ENCODE measurements at places on chromosomes 7 and 10.

DNA sequence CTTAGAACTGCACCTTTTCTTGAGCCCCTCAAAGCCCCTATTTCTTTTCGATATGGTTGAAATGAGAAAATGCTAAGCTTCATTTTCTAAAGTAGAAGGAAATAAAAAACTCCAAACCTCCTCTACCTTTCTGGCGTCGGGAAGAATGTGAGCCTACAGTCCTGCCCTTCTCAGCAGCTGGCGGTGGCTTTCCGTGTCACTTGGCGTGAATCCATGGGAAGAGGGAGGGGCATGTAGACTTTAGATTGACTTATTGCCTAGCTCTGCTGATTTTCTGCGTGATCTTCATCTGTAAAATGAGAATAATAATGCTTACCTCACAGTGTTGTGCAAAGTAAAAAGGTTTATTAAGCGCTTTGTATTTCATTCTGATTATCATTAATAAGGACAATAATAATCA lies 35.0 kb downstream of the PRR15 start:
- peak; percentile 76 for DNase-seq

GRCh38 chr7:25066253-25066652 lies 58.8 kb downstream of the CYCS start:
- no peak for DNase-seq

- no peak for DNase-seq
These were observed 66.4 kb upstream of the JAZF1 start for GRCh38 chr7:28246921-28247461.

DNA sequence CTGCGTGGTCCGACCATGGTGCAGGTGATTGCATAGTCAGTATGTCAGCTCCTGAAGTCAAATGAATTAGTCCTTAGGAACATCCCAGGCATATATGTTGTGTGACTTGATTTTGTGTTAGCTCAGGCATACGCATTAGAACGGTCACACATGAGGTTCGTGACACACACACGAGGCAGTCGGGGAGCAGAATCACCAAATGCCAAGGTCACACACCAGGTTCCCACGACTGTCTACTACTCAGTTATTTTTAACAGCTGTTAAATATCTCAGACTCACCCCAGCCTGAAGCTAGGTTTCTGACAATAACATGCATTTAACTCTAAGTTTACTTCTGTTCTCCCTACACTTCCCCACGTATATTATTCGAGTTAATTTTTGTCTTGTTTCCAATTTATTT lies 54.8 kb downstream of the DYNC2I1 start:
- DNase-seq, result no peak

GRCh38 chr7:20226860-20227259 lies 9.7 kb upstream of the MACC1 start:
- DNase-seq, result no peak

- no peak for DNase-seq
These were observed 262.8 kb upstream of the GRB10 start for GRCh38 chr7:51045319-51046102.

GRCh38 chr7:82685214-82685613 lies 241.6 kb upstream of the CACNA2D1 start:
- DNase-seq, result no peak

- DNase-seq, result no peak
These were observed 73.3 kb upstream of the RHEB start for GRCh38 chr7:151592868-151593486.

GRCh38 chr10:89263531-89263930 lies 12.0 kb upstream of the LIPA start:
- DNase-seq, result no peak

DNA sequence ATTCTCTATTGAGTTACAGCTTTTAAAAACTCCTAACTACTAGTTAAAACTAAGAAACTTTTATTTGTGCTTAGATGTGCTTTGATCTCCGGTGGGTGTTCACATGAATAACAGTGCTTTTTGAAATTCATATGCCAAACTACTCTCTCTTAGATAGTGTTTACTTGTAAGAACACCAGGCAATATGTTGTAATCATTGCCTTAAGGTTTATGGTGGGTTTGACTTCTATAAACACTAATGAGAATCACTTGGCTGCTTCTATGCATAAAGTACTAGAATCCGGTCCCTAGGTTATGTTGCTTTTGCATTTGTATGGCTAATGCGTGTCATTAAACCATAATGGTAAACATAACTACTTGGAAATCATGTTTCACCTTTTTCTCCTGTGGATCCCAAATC lies 203.9 kb upstream of the VSTM2A start:
- no peak for DNase-seq

DNA sequence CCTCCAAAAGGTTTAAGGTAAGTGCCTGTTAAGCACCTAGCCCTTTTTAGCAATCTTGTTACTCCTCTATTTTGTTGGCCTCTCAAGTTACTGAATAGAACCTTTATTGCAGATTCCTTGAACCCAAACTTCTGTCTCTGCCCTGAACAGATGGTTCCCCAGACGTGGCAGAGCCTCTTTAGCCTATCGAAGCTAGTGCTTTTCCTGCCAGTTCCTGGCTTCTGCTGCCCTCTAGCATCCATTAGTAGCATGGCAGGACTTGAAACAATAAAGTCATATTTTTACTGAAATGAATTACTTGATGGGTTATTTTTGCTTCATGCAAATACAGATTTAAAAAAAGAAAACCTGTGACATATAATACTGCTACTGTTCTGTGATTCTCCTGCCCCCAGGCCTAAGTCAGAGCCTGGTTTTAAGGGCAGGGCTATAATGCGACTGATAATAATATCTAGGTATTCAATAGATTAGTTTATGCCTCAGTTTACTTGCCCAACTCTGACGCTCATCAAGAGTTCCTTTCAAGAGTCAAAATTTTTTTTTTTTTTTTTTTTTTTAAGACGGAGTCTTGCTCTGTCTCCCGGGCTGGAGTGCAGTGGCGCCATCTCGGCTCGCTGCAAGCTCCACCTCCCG lies 84.3 kb upstream of the PHF14 start:
- DNase-seq, result peak; percentile 73

DNA sequence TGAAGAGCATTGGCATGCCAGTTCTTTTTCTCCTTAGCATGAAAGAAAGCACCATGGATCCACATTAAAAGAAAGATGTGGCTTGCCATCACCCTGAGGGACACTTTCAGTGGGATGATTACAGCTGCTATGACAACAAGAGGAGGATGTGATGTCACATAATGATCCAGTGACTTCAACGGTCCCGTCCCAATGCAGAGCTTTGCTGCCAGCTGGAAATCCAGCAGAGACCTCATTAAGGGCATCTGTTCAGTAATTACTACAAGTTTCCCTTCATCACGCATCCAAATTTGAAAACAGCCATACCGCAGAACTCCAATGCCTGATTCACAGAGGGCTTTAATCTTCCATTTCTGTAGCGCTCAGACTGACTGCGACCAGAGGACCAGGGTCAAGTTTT lies 206.6 kb downstream of the LSM5 start:
- no peak for DNase-seq

GRCh38 chr10:23630376-23630775 lies 191.5 kb downstream of the OTUD1 start:
- no peak for DNase-seq

DNA sequence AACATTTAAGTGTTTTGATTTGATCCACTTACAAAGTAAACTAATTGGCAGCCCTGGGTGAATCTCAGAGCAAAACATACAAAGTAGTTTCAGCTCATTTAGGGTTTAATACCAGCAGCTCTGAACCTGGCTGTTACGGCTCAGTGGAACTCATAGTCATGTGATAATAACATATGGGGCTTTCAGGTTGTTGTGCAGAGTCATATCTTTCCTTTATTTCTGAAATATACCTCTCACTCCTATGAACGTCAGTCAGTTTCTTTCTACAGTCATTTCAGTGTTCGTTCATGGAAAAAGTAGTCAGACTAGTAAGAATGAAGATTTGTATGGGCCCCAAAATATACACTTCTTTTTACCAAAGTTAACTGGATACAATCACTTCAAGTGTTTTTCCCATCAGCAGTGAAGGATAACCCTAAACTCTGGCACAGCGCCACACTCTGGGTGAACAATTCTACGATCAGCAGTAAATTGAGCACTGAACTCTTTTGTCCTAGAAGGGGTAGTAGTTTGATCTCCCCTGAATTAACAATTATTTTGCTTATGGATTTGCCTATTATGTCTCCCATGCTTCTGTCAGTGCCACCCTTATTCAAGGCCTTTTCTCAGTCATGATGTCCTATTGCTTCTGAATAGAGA lies 218.6 kb downstream of the THSD7A start:
- DNase-seq, result peak; percentile 16

DNA sequence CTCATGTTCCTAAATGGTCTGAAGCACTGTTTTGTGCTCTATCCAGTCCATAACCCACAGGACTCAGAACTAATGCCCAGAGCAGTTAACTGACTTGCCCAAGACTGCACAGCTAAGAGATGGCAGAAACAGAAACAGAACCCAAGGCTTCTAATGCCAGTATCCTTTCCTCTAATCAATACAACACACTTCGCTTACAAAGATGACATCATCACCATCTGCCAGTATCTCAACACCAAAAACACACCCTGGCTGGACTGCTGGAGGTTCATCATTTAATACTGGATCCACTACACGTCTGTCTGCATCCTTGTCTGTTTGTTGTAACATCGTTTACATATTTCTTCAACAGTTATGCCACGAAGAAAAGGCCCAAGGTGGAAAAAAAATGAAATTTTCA lies 165.3 kb downstream of the SFMBT2 start:
- DNase-seq, result no peak

DNA sequence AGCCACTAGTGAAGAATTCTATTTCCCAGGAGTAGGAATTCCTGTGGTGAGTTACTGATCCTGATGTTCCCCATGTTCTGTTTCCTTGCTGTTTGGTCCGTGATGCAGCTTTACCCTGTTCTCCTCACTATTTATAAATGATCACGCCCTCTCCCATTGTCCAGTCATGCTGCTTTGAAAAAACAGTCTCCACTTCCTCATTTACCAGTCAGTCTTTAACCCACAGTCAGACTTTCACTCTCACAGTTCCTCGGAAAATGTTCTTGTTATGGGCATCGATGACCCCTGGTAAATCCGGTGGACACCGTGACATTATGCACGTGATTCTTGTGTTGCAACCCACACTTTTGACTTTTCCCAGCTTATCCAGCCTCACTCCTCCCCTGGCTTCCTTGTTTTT lies 14.4 kb downstream of the SCIN start:
- DNase-seq, result no peak

- DNase-seq, result no peak
These were observed 18.2 kb downstream of the MYOF start for GRCh38 chr10:93463723-93464476.

DNA sequence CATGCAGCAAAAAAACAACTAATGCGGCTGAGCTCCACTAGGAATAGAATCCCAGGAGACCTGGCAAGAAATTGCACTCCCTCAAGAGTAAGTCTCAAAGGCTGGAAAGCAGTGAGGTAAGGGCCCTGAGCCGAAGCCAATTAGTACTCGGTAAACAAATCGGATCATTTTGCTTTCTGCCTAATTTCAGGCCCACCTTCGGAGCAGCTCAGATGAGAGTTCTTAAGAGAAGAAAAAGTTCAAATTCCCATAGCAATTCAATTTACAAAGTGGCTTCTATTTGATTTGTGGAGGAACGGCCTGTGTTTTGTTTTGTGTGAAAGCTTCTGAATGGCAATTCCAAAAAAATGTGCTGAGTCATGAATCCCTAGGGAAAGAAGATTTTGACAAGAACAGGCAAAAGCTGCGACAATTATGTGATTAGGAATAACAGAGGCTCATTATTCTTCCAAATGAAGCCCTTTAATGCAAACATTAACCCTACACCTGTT lies 60.9 kb downstream of the SLC16A9 start:
- DNase-seq, result peak; percentile 79

GRCh38 chr7:14432924-14433323 lies 443.5 kb upstream of the ETV1 start:
- DNase-seq, result no peak

DNA sequence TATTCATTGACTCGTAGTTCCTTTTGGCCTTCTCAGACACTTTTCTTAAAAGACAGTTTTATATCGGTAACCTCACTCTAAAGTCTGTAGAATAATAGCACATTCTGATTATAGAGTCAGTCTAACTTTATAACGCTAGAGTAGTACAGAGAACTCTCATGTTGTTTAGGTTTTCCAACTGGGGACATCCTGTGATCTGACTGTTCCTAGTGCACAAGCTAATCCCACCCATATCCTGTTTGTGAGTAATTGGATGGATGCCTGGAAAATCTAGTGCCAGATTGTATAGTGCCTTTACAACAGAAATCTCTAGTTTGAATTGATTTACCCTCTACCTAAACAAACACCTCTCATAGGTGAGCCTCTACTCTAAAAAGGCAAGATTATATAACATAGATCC lies 107.4 kb downstream of the ZEB1 start:
- peak; percentile 6 for DNase-seq

DNA sequence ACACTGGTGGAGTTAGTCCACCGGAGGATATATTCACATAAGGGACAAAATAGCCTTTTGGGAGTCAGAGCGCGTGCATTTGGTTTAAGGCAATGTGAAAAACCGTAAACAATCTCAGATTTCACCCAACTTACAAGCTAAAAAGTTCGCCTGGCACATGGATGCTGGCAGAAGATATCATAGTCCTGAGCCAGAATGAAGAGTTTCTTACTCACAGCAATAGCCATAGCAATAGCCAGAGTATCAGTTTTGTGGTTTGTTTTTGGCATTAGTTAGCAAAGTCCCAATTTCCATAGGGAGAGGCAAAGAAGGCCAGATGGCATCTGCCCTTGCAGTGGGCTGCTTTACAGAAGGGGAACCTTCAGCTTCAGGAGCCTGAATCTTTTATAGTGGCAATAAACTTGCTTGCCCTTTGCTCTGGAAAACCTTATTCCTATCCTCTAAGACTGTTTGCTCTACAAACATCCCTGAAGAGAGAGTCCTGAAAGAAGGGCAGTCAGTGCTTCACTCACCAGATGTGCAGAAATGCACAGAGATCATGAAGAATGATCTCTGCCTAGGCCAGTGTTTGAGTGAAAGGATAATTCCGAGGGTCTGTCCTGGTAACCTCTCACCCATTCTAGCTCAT lies 28.7 kb upstream of the RSBN1L start:
- DNase-seq, result no peak

DNA sequence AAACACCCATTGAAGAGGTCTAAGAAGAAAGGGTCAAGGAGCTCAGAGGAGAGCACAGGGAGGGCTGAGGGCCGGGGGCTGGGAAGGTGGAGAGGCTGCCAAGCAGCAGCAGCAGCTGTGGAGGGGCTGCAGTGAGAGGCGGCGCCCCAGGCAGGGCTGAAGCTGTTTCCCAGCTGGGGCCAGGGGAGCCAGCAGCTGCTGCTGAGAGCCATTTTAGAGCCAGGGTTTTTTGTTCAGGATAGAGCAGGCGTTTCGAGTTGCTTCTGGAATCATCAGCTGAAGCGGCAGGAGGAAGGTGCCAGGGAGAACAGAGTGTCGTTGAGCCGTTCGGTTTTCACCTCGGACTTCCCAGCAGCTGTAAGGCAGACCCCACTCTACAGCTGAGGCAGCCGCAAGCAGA lies 62.7 kb downstream of the LANCL2 start:
- DNase-seq, result peak; percentile 72

DNA sequence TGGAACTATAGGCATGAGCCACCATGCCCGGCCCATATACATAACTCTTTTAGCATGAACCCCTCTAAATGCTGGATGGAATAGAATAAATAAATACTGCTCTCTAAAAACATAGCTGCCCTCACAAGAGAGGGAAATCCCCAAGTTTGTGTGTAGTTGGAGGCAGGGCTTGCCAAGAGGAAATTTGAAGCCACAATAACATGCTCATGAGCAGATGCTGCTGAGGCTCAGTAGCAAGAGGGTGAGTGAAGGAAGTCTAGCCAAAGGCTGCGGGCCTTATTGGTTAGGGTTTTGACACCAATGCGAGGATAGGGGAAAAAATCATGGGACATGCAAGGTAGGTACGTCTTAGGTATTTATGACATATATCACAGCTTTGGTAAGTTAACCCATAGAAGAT lies 17.3 kb downstream of the TPK1 start:
- DNase-seq, result no peak

GRCh38 chr7:144869082-144869481 lies 33.2 kb upstream of the TPK1 start:
- DNase-seq, result no peak

Measured in NCI-H1105 treated with DMSO at 0.1 percent for 48 hours (cell line).